ENCODE measurements at places on chromosomes 2 and 18. TPM values are rescaled to one million over a fixed set of nuclear protein-coding genes. Genes with fewer than 3 reads are reported as not detected.

The AOX1 gene
- total RNA-seq: 5.0 TPM

The BUB1 gene
- total RNA-seq: 184 TPM

GRCh38 chr2:20213651-20214565, 11.0 kb downstream of the SDC1 start:
- DNase-seq: no peak

- DNase-seq: no peak
Measured at GRCh38 chr2:124647245-124647644, 622.2 kb downstream of the CNTNAP5 start.

DNA sequence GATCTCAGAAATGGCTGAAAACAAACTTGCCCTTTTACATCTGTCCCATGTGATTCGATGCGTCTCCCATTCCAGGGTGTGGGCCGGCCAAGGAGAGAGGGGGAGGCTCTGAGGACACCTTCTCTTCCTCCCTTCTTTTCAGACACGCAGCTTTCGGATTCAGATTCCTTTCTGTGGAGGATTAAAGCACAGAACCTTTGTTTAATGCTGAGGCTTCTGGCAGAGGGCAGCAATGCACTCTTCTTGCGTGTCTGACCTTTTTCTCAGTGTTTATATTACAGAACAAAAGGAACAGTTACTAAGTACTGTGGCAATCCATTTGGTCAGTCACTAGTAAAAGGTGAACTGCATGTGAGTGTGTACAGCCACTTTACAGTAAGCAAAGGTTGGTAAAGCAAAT, 268.9 kb upstream of the CCDC68 start:
- DNase-seq: peak; percentile 47

- no peak for DNase-seq
Measured at GRCh38 chr2:233029321-233029720, 3.2 kb upstream of the NEU2 start.
